ENCODE measurements at places on chromosomes 4 and X.

GRCh38 chr4:3207531-3208037 lies 41.4 kb upstream of the MSANTD1 start:
- DNase-seq, result peak; percentile 44
- no peak overlapping the region for H3K27ac ChIP-seq
- H3K4me3 ChIP-seq, result no peak overlapping the region
- H3K27me3 ChIP-seq, result peaks cover 4% of the 10 kb centered on the region
- peaks cover 24% of the 10 kb centered on the region for H3K36me3 ChIP-seq

- H3K27me3 ChIP-seq, result peaks cover 1% of the 10 kb centered on the region
- H3K4me1 ChIP-seq, result no peaks in the 10 kb centered on the region
- H3K27ac ChIP-seq, result no peak overlapping the region
- H3K36me3 ChIP-seq, result no peaks in the 10 kb centered on the region
- H3K4me3 ChIP-seq, result no peak overlapping the region
Measured at GRCh38 chrX:96564595-96564994, 120.0 kb upstream of the DIAPH2 start.

GRCh38 chr4:165095291-165095690 lies 17.4 kb downstream of the TMEM192 start:
- H3K4me1 ChIP-seq, result no peaks in the 10 kb centered on the region
- DNase-seq, result no peak
- no peaks in the 10 kb centered on the region for H3K36me3 ChIP-seq
- H3K4me3 ChIP-seq, result no peak overlapping the region

GRCh38 chr4:177309522-177310371 lies at the start of gene NEIL3:
NEIL3 (plus strand) TSS chr4:177309874; CDS start chr4:177309954, 80 bp downstream.
- H3K4me1 ChIP-seq, result peaks cover 61% of the 10 kb centered on the region
- H3K27me3 ChIP-seq, result no peaks in the 10 kb centered on the region
- peak within 1 kb of the TSS; percentile 87 for H3K27ac ChIP-seq
- peak within 1 kb of the TSS; percentile 97 for H3K4me3 ChIP-seq

- no peak overlapping the region for H3K27ac ChIP-seq
- H3K36me3 ChIP-seq, result no peaks in the 10 kb centered on the region
- no peaks in the 10 kb centered on the region for H3K4me1 ChIP-seq
- no peak for DNase-seq
- H3K27me3 ChIP-seq, result no peaks in the 10 kb centered on the region
Measured at GRCh38 chrX:8049827-8050226, 121.2 kb downstream of the VCX2 start.

Data from HFFc6 (cell line).